ENCODE measurements at places on chromosomes 2 and 18.

DNA sequence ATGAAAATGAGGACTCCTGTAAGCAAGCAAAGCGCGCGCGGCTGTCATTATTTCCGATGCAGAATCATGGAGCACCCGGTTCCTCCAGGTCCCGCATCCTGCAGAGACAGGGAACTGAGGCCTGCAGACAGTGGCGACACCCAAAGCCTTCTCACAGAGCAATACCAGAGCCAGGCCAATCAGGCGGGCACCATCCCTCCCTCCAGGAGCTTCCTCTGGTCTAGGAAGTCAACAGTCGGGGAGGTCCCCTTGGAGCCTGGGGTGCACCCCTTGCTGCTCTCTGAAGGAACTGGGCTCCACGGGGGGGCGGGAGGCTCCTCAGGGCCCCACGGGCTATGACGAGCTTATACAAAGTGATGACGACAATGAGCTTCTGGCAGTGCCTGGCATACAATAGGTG, 60.3 kb upstream of the HPCAL1 start:
- no peak for DNase-seq

- DNase-seq, result no peak
Measured at GRCh38 chr2:151156431-151156830, 105.2 kb downstream of the RBM43 start.

- no peak for DNase-seq
Measured at GRCh38 chr18:62954366-62954765, 239.0 kb downstream of the PHLPP1 start.

DNA sequence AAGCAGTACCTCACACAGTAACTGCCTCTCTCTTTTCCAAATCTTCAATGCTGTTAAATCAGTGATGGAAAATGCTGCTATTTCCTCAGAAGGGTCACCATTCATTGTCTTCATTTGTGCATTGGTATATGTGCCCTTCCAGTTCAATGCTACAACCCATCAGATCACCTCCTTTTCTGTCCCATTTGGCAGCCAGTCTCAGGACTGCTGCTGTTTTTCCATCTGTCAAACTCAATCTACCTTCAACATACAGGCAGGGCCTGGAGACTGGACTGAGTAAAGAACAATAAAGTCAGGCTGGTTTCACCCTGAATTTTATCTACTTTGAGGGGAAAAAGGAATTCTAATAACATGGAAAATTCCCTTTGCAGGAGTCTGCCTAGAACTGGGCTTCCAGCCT, 17.9 kb downstream of the ZNF385B start:
- no peak for DNase-seq

GRCh38 chr2:8303322-8303832, 378.5 kb upstream of the ID2 start:
- no peak for DNase-seq

DNA sequence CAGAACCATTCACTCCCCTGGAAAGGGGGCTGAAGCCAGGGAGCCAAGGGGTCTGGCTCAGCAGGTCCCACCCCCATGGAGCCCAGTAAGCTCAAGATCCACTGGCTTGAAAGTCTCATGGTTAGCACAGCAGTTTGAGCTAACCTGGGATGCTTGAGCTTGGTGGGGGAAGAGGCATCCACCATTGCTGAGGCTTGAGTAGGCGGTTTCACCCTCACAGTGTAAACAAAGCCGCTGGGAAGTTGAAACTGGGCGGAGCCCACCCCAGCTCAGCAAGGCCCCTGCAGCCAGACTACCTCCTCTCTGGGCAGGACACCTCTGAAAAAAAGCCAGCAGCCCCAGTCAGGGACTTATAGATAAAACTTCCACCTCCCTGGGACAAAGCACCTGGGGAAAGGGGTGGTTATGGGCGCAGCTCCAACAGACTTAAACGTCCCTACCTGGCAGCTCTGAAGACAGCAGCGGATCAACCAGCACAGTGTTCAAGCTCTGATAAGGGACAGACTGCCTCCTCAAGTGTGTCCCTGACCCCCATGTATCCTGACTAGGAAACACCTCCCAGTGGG, 14.7 kb upstream of the TTC32 start:
- no peak for DNase-seq

GRCh38 chr2:212242724-212243123, 295.9 kb downstream of the ERBB4 start:
- DNase-seq, result no peak

DNA sequence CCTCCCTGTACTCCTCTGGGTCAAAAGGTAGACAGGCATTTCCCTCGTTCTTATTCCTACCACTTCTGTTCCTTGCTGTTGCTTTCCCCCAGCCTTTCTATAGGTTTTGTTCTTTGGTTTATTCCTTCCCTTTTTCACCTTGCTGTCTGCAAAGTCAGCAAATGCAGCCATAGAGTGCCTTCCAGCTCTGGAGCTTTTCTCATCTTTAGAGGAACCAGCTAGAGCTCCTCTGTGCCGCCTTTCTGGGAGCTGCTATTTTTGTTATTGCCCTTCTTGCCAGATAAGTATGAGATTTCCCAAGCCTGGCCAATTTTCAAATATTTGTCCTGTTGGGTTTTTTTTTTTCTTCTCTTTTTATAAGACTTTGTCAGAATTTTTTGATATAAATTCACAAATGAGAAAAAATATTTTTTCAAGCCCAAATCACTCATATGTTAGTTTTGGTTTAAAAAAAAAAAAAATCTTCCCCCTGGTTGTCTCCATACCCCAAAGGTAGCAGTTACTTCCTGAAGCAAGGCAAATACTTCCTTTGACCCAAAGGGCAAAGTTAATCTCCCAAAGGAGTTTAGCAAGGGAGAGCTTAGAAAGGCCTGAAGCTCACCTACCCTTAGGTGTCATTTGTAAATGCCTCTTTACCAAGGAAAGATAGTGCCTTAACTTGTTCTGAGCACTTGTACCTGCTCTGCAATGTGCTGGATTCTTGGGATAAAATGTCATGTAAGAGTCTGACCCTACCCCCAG, 5.1 kb upstream of the TTC27 start:
- no peak for DNase-seq

DNA sequence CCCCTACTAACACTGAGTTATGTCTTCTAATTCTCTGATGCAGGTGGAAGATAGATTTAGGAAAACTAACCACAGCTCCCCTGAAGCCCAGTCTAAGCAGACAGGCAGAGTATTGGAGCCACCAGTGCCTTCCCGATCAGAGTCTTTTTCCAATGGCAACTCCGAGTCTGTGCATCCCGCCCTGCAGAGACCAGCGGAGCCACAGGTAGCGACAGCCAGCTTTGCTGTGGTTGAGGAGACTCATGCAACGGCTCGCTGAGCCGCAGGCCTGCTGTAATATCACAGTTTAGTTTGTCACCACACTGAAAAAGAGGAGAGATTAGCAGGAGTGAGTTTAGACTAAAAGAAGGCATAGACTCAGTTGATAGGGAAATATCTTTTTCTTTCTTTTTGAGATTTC, 131.0 kb upstream of the IL1R2 start:
- DNase-seq, result no peak

GRCh38 chr2:231764760-231765159, 16.3 kb downstream of the PDE6D start:
- no peak for DNase-seq

DNA sequence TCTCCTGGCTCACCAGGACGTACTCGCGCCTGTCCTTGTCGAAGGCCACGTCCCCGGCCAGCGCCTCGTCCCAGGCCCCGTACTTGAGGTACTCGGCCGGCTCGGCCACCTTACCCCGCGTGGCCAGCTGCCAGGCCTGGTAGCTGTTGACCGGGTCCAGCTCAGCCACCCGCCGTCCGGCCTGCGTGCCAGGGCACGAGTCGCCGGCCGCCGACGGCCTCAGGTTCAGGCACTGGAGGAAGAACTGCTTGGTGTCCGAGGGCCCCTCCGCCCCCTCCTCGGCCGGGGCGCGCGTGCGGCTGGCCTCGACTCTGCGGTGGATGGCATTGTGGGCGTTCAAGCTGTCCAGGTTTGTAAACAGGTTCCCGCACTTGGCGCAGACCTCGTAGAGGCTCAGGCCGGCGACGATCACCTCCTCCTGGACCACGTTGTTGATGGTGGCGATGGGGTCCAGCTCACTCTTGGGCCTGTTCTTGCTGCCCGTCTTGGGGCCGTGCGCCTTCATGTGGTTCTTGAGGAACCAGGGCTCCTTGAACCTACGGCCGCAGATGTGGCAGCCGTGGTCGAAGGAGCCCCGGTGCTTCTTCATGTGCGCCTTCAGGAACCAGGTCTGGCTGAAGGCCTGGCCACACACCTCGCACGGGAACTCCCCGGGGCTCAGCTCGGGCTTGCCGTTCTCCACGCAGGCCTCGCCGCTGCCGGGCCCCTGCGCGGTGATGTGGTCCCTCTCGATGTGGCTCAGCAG, 53.2 kb downstream of the ZNF516 start:
- DNase-seq, result no peak

Measured in NCI-H2227 treated with DMSO at 0.1 percent for 48 hours (cell line).